ENCODE measurements at places on chromosomes 6 and 20. TPM values are rescaled to one million over a fixed set of nuclear protein-coding genes. Genes with fewer than 3 reads are reported as not detected.

The CNR1 gene
- total RNA-seq: 3.8 TPM

- H3K27ac ChIP-seq: no peak overlapping the region
- H3K27me3 ChIP-seq: peaks cover 7% of the 10 kb centered on the region
- no peak for DNase-seq
- no peak overlapping the region for H3K4me3 ChIP-seq
- no peaks in the 10 kb centered on the region for H3K4me1 ChIP-seq
These were observed 289.6 kb upstream of the SUPT3H start for GRCh38 chr6:45667300-45667699.

DNA sequence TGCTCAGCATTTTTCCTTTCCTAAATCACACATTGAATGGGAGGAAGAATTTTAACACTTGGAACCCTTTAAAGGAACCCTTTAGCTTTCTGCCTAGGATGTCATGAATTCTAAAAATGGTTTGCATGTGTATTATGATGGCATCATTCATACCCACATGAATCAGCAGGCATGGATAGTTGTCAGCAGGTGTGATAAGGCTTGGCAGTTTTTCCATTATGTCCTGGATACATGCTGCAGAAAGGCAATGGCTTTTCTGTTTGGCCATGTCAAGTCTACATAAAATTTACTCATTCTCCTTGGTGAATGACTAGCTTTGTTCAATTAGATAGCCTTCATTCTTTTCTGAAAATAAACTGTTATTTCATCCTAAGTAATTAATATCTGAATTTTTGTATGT is 353.7 kb downstream of the GRIK2 start:
- DNase-seq: no peak
- H3K36me3 ChIP-seq: no peaks in the 10 kb centered on the region
- H3K27me3 ChIP-seq: no peaks in the 10 kb centered on the region

- DNase-seq: no peak
- H3K36me3 ChIP-seq: no peaks in the 10 kb centered on the region
- H3K27ac ChIP-seq: no peak overlapping the region
These were observed 1.9 kb upstream of the ULBP1 start for GRCh38 chr6:149961728-149962425.

Measured in thyroid gland (tissue), 4 donors.